ENCODE measurements at places on chromosomes 16 and 17.

DNA sequence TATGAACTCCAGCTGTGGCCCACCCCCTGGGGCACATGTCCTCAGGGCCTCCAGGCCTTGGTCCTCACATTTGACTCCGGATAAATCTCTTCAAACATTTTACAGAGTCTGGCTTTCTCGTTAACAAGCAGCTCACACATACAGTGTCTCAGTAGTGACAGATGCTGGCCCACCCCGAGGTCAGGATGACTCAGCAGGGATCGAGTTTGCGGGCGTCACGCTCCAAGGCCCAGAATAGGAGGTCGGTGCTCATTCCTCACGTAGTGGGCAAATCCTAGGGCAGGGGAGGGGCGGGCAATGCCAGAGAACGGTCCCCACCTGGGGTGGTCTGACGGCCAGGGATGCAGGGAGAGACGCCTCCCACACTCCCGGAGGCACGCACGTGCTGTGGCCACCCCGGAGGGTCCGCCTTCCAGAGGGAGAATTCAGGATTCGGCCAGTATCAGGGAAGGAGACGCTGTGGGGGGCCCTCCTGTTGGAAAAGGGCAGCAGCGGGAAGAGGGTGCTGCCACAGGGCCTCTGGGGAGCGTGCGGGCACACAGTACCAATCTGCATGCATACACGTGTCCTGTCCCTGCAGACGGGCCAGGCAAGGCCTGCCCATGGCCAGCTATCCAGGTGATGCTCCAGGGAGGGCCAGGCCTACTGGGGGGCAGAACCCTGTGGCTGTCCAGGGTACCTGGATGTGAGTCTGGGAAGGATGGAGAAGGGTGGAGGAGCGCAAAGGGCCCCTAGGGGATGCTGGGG, 8.6 kb downstream of the SLC7A5 start:
- no peak for DNase-seq

GRCh38 chr17:50908860-50909764, 43.0 kb upstream of the TOB1 start:
- no peak for DNase-seq

- no peak for DNase-seq
Measured at GRCh38 chr16:66271074-66272060, 95.1 kb upstream of the CDH5 start.

DNA sequence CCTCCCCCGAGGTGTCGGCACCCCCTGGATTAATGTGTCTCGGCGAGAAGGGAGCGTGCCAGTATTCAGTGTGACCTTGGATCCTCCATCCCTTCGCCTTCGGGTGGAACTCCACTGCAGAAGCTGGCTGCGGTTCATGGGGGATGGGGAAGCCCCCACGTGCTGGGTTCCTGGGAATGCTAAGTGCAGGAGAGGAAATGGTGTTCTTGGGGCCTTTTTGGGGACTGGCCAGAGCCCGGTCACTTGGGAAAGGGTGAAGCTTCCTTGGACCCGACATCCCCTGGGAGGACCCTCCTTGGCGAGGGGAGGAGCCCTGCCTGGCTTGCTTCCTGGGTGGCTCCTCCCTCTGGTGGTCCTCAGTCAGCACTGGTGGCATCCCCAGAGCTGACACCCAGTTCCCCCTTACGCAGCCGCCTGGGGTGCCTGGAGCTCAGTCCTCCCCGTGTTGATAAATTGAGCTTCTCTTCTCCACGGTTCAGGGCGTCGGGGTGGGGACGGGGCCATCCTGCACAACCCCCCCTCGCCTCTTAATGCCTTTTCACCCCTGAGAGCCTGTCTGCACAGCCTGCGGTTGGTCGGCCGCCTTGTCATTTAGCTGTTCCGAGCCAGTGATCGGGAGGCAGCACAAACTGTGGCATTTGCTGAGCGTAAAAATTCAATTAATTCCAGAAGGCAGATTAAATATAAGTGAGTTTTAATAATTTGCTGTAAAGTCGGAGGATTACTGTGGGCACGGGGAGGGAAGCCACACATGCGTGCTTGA, 30.7 kb upstream of the GSE1 start:
- DNase-seq, result no peak

DNA sequence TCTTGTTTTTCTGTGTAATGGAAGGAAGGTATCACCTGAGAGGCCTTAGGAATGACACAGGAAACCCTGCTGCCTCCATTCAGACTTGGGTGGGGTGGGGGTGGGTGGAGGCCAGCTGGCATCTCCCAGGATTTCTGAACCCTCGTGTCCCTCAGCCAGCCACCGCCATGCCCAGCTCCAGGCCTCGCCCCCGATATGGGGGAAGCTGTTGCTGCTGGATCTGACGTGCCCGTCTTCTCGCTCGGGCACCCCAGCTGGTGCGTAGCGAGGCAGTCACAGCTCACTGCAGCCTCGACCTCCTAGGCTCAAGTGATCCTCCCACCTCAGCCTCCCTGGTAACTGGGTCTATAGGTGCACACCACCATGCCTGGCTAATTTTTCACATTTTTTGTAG, 220.0 kb upstream of the CHMP6 start:
- no peak for DNase-seq

DNA sequence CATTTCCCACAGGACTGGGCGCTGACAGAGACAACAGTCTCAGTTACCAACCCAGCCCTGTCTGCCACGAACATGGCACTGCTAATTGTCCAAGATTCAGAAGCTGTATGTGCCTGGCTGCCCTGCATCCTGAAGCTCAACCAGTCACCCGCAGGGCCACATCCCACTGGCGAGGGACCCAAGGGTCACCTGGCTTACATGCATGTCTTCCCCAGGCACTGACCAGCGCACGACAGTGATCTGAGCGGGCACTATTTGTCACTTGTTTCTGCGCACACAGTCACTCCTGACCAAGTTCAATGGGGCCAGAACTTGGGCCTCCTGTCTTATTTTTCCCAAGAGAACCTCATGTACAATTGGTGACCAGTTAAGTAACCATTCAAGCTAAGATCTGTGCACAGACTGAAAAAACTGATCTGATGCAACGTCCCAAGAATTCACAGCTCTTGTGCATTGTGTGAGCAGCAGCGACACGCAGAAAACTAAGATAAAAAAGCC, 13.1 kb downstream of the USP7 start:
- DNase-seq, result no peak

Data from activated CD8-positive, alpha-beta memory T cell treated with anti-CD3 and anti-CD28 coated beads for 48 hours (primary cell).